Stimulated activated CD8-positive, alpha-beta memory T cell treated with anti-CD3 and anti-CD28 coated beads, Interleukin-7, amount 100 ng/mL, for 1 hour (primary cell): ENCODE measurements at places on chromosomes 2 and 18.

DNA sequence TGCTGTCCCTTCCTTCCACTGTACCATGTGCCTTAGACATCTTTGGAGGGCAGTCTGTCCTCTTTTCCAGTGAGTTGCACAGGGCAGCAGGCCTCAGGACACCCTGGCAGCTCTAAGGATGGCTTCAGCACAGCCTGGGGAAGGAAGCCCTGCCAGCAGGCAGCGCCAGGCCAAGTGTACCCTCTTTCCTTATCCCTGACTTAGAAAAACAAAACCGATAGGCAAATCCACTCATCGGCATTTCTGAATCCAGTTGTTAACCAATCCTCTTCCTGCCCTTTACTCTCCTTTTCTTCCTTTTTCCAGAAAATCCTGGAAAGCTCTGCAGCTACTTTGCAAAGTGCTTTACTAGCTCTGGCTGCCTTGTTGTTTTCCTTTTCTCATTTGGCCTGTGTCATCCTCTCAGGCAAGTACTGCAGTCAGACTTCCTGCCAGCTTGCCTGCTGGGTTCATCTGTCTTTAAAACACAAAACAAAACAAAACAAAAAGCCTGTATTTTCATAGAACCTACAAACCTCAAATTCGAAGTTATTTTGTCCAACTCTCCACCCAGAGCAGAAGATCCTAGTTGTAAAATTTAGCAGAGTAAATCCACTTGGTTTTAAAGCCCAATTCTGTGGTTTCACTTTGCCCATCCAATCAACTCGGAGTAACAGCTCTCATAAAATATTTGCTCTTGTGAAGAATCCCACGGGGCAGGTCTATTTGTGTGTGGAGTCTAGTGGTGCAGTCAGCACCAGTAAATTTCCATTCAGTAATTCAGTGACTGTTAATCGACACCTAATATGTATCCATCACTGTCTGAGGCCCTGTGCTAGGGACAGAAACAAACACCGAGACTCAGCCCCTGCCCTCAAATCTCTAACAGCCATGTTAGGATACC lies 45.2 kb downstream of the PCBP1 start:
- DNase-seq = no peak

GRCh38 chr18:46622451-46622850 lies 34.6 kb downstream of the LOXHD1 start:
- no peak for DNase-seq

- no peak for DNase-seq
Observed at GRCh38 chr2:31319406-31320175, 85.6 kb downstream of the EHD3 start.

DNA sequence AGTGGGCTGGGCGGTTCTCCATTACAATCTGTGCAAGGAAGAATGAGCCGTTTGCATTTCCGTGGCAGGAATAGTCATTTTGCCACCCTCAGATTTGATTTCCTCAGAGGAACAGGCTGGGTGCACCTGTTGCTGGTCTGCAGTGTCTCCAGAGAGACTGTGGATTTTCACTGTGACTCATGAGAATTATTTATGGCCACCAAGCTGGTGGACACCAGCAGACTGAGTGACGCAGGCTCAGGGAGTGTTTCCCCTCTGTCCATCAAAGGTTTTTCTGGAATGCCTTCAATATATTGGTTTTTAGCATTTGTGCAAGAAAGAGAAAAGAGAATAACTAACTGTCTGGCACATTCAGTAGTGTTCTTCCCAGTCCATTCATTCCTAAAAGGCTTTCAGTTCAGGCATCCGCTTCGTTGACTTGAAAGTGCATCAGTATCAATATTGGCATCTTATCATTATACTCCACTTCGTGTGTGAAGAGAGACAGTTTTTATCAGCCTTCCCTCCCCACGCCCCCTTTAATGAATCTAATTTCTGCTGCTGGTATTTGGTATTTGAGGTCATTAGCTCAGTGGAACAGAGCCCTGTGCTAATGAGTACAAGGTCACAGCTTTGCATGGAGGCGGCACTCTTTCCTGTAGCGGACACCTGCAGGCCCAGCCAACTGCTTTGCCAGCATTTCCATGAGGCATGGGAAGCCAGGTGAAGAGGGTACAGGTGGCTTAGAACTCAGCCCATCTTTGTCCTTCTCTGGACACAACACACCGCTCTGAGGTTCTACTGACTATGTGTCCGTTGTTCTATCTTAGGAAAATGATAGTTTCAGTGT lies 39.9 kb downstream of the PRKCE start:
- DNase-seq = no peak

- no peak for DNase-seq
Observed at GRCh38 chr2:226552571-226553285, 246.9 kb downstream of the IRS1 start.
